T-helper 2 cell (primary cell): ENCODE measurements at places on chromosomes 1 and 21.

DNA sequence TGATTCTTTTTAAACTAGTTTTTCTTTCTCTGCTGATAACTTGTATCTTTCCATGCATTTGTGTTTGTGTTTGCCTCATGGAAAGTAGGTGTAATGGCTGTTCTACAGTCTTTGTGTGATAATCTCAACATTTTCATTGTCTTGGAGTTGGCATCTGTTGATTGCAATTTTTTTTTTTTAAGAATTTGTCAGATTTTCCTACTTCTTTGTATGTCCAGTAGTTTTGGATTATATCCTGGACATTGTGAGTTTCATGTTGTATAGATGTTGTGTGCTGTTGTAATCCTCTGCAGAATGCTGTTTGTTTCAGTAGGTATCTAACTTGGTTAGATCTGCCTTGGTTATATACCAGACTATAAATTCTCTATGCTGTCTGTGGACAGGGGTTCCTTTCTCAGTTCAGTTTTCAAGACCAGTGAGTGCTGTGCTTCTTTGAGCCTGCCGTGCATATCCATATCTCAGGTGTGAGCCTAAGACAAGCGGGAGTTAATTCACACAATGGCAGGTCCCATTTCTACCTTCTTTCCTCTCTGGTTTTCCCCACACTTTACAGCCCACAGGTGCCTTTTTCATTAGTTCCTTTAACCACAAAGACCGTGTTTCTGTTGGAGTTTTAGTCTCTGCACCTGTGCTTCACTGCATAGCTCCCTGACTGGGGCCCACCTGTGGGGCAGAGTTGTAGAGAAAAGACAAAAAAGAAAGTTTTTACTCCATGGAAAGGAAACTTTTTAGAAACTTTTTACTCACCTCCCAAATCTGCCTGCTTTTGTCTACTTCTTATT, 69.9 kb downstream of the ITSN1 start:
- no peak for DNase-seq

DNA sequence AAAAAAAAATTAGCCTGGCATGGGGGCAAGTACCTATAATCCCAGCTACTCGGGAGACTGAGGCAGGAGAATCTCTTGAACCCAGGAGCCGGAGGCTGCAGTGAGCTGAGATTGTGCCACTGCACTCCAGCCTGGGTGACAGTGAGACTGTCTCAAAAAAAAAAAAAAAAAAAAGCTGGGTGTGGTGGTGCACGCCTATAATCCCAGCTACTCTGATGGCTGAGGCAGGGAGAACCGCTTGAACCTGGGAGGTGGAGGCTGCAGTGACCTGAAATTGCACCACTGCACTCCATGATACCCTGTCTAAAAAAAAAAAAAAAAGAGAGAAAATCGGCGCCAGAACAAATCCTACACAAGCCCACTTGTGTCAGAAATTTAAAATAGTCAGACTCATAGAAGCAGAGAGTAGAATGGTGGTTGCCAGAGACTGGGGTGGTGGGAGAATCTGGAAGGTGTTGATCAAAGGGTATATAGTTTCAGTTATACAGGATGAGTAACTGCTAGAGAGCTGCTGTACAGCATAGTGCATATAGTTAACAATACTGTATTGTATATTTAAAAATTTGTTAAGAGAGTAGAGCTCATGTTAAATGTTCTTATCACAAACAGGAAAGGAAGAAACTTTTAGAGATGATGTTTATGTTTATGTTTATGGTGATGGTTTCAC, 9.6 kb downstream of the DIP2A start:
- DNase-seq = no peak

DNA sequence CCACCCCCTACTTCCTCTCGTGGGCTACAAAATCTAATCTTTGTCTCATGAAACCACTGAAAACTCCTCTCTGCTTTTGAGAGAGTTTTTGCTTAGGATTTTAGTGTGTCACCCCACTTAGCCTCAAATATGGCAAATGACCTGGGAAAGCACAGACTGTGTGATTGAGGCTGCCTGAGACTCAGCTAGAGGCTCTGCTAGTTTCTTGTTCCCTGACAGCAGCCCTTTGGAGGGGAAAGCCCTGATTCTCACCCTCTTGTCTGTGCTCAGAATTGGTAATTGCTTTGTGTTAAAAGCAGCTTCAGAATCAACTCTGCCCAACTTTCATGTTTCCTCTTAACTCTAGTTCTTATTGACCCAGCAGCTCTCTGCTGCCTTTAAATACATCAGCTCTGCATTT, 85.6 kb upstream of the ZP4 start:
- no peak for DNase-seq

DNA sequence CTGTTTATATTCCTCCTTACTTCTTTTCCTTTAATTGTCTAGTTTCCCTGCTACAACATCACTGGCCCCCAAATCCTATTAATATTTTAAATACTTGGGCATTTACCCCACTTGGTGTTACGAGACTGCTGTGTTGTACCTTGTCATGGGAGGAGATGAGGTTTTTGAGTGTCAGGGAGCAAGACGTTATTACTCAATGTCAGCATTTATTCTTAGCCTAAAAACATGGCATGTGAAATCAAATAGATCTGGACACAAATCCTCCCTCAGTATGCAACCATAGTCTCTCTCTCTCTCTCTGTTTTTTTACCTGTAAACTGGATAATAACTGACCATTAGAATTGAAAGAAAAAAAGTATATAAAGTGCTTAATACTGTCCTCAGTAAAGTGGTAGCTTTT, 4.6 kb downstream of the LRRC8B start:
- DNase-seq = no peak

- DNase-seq = no peak
These were observed 145.3 kb downstream of the PCBP3 start for GRCh38 chr21:45788637-45789506.

GRCh38 chr1:94725566-94725965, 94.6 kb upstream of the SLC44A3 start:
- no peak for DNase-seq

DNA sequence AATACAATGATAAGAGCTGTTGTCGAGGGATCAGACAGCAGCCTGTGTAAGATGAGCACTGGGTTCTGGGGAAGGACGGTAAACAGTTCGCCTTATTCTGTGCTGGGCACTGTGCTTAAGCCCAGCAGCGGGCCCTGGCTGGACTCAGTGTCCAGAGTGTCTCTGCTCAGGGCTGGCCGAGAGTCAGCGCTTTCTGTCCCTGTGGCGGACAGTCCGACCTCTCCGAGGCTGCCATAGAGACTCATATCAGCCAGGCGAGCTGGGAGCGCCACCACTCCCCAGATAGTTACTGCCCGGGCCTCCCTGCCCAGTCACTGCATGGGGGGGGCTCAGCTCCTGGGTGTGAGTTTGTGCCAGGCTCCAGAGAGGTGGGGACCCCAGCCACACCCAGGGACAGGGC, 14.7 kb upstream of the NPHP4 start:
- no peak for DNase-seq

- peak; percentile 42 for DNase-seq
These were observed 1.0 kb downstream of the TP53BP2 start for GRCh38 chr1:223844787-223845036.
